ENCODE measurements at places on chromosomes 4 and X.

GRCh38 chrX:120334151-120334550 is 22.9 kb upstream of the TMEM255A start:
- no peak for DNase-seq

- DNase-seq: no peak
Measured at GRCh38 chrX:82589410-82589809, 918.7 kb upstream of the POU3F4 start.

GRCh38 chrX:107448625-107448997 is 841 bp upstream of the FRMPD3 start:
- DNase-seq: no peak

DNA sequence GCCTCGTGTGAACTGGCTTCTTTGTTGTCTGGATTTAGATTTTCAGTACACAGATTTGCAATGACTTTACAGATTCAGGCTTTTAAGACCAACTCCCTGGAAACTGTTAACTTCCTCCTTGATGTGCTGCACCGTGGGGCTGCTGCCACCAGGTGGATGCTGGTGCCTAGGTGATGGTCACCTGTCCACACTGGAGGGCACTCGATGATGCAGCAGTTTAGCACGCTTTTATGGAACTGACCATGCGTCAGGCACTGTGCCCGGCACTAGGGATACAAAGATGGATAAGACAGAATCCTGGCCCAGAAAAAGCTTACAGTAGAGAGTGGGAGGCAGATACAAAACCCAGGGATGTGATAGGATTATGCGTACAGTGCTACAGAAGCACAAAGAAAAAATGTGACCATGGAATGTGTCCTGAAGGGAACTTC is 180.7 kb downstream of the CEP135 start:
- DNase-seq: no peak

GRCh38 chr4:117096462-117096861 is 11.1 kb upstream of the TRAM1L1 start:
- no peak for DNase-seq

GRCh38 chr4:27206009-27206408 is 345.4 kb downstream of the STIM2 start:
- no peak for DNase-seq

DNA sequence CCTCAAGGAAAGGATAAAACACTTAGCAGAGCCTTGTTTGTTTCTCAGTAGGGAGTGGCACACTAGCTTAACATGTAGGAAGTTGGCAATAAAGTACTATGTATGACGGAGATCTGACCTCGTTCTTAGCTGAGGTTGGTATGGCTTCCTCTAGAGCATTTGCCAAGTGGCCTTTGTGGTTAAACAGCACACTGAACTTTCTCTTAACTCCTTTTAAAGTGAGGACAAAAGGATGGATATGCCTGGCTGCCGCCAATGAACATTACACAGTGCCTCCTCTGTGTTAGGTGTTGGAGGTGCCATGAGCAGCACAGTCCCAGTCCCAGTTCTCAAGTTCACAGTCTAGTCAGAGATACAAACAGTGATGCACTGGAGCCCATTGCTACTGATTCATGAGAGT is 54.4 kb downstream of the VGLL1 start:
- DNase-seq: no peak

- DNase-seq: no peak
Measured at GRCh38 chrX:149829751-149830191, 48.0 kb downstream of the MAGEA9 start.

GRCh38 chr4:121950680-121951520 is 960 bp downstream of the TRPC3 start:
- peak; percentile 20 for DNase-seq

- no peak for DNase-seq
Measured at GRCh38 chr4:75229806-75230570, 284.2 kb downstream of the RCHY1 start.

DNA sequence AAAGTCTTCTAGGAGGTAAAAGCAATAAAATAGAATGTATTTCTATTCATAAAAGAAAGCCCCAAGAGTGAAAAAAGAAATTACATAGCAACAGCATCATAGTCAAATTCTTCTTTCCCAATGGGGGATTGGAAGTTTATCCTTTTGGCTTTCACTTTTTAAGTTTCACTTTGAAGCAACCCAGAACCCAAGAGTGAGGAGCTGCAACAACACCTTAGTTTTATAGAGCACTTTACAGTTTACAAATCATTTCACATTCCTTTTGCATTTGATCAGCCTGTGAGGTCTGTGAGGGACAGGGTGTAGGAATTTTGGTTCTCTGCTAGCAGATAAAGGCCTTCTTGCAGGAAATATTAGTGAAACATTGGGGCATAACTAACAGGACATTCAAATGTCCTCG is 112.0 kb upstream of the NDP start:
- DNase-seq: no peak

GRCh38 chrX:3715921-3716320 is 2.5 kb upstream of the PRKX start:
- no peak for DNase-seq

DNA sequence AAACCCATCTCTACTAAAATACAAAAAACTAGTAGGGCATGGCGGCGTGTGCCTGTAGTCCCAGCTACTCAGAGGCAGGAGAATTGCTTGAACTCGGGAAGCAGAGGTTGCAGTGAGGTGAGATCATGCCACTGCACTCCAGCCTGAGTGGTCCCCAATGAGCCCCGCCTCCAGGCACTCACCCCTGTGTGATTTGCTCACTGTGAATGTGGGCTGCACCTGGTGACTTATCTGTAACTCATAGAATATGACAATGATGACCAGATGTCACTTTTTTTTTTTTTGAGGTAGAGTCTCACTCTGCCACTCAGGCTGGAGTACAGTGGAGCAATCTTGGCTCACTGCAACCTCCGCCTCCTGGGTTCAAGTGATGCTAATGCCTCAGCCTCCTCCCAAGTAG is 49.0 kb upstream of the HOPX start:
- DNase-seq: no peak
